ENCODE measurements at places on chromosomes 5 and 9. TPM values are rescaled to one million over a fixed set of nuclear protein-coding genes. Genes with fewer than 3 reads are reported as not detected.

The CCNB1 gene
- 96.9 TPM for polyA plus RNA-seq

The ZNF483 gene
- 2.9 TPM for polyA plus RNA-seq

The SPATA31A3 gene
- not detected for polyA plus RNA-seq

The PCDHA12 gene
- 0.66 TPM for polyA plus RNA-seq

The IL9 gene
- polyA plus RNA-seq = not detected

The QRFP gene
- not detected for polyA plus RNA-seq

The DDX31 gene
- polyA plus RNA-seq = 9.0 TPM

Data from brain (organoid and tissue), 16 donors.